ENCODE measurements at places on chromosomes 6 and 20.

- no peak for DNase-seq
Observed at GRCh38 chr6:115551527-115551926, 509.2 kb downstream of the FRK start.

DNA sequence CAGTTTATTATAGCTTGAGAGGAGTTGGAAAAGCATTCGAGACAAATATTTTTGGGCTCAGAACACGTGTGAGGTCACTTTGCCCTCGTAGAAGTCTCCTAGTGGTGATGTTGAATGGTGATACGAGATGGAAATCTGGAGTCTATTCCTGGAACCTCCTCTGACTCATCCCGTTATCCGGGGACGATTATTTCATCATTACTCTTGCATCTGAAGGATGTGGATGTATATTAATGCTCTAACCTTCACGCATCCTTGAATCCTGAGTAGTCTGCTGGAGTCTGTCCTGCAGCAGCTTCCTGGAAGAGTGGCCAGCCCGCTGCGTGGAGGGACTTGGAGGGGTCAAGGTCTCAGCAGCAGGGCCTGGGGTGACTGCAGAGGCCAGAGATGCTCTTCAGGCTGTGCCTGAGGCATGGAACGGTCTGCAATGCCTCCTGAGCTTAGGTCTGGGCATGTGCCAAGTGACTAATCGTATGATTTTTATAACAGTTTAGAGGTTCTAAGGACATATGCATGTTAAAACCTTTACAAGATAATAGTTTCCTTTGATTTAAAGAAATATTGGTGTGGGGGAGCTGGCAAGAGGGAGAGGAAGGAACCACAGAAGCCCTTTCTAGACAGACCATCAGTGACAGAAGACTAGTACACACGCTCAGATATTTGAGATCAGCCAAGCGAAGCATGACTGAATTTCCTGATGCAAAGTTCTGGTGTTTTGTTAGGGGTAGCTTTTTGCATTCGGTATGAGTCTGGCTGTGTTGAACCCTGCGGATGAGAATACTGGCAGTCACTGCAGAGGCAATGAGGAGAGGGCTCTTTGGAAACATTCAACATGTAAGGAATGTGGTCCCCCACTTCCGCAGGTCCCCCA is 400.2 kb downstream of the QKI start:
- no peak for DNase-seq

DNA sequence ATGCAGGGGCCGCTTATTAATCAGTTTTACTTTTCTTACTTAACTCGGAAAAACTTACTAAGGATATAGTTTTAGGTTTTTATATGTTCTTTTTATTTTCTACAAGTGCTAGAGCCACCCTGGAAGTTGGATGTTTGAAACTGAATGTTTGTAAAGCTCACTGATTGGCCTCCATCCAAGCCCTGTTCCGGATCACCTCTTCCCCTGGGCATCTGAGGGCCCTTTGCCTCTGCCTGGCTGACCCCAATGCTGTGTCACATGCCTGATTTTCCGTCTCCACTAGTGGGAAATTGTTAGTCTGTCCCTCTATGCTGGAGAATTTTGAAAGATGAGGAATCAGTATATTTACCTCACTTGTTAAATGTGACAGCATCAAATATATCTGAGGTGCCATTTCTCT is 79.3 kb downstream of the SLC35F1 start:
- no peak for DNase-seq

DNA sequence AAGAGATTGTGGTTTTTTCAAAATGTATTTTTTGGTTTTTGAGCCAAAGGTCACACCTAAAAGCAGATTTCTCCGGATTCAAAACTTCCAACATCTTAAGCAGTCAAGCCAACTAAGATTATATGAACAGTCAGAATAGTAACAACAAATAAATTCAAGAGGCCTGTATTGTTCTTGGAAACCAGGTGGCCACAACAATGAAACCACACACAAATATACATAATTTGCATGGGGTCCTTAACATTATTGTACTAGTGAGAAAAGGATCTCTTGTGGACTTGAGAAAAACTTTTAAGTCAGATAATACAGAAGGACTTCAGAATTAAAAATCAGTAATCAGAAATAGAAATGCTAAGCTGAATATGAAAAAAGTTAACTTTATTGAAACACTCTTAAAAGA is 40.6 kb downstream of the NOL7 start:
- no peak for DNase-seq

- no peak for DNase-seq
Observed at GRCh38 chr6:27669295-27669623, 196.4 kb upstream of the ZNF184 start.

DNA sequence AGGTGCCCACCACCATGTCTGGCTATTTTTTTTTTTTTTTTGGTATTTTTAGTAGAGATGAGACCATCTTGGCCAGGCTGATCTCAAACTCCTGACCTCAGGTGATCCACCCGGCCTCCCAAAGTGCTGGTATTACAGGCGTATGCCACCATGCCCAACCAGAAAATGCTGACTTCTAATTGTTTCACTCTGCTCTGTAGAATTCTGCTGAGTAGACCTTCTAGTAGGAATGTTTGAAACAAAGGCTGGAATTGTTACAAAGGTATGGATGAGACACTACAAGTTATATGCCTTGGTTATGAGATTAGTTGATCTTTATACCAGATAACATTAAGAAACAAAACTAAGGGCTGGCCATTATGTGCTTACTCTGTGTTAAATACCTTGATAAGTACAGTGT is 44.8 kb downstream of the MEP1A start:
- DNase-seq: no peak

- no peak for DNase-seq
Observed at GRCh38 chr6:96816301-96816817, 20.9 kb downstream of the GPR63 start.

DNA sequence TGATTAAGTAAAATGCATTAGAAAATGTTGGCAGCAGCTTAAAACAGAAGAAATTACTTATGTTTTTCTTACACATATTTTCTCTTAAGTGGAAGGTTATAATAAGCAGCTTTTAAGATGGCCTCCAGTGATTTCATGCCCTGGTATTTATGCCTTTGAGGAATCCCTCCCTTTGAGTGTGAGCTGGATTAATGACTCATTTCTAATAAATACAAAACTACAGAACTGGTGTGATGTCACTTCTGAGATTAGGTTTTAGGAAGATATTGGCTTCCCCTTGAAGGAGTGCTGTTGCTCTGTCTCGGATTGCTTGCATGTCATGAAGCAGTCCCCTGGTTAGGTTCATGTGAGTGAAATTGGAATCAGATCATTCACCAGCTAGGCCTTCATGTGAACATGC is 143.2 kb upstream of the EPHA7 start:
- DNase-seq: no peak

DNA sequence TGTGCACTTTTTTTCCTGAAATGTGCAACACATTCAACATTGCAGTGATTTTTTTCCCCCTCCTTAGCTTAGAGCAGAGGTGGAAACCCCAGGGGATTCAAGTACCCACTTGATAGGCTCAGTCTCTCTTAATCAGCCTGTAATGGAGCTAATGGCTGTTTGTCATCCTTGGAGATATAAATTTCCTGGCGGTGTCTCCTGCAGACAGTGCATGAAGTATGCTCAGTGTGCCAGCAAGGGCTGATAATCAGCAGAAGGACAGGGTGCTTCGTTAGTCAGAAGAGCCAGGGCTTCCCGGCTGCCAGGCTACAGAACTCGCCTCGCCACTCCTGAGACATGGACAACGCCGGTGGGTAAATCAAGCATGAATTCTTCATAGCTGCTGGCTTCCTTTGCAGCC is 69.8 kb upstream of the PHACTR2 start:
- DNase-seq: no peak

DNA sequence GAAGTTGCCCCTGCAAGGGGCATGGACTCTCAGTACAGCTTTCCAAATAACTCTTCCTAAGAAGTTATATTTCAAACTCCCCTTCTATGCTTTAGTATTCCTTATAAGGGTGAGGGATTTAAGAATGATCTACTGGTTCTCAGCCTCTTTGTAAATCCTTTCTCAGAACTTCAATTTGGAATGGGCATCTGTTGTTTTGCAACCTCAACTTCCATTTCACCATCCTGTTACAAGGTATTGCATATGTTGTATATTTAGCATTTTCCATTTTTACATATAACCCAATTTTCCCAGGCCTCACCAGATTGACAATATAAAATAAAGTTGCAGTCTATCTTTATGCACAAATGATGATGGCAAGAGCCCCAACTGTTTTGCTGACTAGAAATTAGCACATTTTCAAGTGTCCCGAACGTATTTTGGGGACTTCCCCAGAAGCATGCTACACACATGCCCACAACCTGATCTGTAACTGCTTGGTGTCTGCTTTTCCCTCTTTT is 154.9 kb upstream of the CARMIL1 start:
- no peak for DNase-seq

DNA sequence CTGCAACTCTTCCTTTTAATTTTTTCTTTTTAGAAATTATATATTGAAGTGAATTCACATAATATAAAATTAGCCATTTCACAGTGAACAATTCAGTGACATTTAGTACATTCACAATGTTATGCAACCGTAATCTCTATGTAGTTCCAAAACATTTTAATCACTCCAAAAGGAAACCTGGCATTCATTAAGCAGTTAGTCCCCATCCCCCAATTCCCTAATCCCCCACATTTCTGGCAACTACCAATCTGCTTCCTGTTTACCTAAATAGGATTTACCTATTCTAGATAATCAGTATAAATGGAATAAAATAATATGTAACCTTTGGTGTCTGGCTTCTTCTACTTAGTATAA is 8.5 kb upstream of the DDX27 start:
- DNase-seq: no peak

DNA sequence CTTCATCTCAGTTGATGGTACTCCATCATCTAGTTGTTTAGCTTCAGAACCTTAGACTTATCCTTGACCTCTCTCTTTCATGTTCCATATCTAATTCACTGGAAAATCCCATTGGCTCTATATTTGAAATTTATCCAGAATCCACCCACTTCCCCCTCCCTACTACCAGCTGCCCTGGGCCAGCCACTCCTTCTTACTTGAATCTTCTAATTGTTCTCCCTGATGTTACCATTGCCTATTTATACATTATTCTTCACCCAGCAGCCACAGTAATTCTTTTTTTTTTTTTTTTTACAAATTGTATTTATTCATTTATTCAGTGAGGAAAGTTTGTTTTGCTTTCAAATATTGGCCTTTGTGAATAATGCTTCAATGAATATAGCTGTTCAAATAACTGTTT is 8.2 kb downstream of the SEC23B start:
- DNase-seq: no peak

DNA sequence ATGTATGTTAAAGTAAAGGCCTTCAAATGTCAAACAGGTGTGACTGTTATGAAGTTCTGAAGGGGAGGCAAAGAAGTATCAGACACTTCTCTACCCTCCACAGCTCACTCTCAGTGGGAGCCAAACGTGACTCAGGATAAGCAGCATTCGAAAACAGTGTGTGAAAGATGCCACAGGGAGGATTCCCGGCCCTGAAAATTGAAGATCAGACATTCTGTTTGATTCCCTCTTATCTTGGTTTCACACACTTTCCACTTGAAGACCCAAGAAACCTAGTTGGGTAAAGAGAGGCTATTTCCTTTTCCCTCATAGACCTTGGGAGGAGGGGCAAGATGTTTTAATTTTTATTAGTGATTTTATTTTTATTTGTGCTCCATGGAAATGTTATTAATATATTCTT is 164.2 kb upstream of the SUPT3H start:
- DNase-seq: no peak

- DNase-seq: no peak
Observed at GRCh38 chr6:155382338-155382685, 68.0 kb upstream of the TFB1M start.

DNA sequence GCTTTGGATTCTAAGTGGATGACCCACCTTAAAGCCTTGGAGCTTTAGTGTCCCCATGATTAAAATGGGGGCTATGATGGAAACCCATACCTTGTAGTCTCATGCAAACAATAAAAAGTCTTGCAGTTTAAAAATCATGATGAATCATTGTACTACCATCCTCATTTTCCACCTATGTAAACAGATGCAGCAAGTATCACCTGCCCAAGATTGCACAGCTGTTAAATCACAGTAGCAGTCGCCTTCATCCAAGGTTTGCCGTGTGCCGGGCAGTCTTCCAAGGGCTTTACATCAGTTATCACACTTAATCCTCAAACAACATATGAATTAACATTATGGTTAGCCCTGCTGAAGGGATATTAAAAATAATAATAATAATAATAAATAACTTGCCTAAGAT is 210.3 kb downstream of the FOXA2 start:
- no peak for DNase-seq

- DNase-seq: no peak
Observed at GRCh38 chr20:14361509-14362345, 24.3 kb upstream of the FLRT3 start.

DNA sequence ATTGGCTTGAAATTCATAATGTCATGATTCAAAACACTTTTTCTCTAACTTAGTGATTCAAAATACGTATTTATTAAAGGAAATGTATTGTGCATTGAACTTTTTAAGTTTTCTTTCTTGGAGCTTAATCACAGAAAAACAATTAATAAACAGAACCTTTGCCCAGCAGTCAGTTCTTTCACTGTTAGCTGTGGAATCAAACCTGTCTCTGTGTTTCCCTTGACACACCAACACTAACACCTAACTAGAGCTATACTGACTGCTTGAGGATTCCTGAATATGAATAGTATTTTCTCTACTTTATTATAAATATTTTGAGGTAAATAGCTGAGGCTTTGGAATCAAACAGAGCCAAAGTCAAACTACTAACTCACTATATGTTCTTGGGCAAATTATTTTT is 296.4 kb downstream of the HIVEP2 start:
- no peak for DNase-seq

DNA sequence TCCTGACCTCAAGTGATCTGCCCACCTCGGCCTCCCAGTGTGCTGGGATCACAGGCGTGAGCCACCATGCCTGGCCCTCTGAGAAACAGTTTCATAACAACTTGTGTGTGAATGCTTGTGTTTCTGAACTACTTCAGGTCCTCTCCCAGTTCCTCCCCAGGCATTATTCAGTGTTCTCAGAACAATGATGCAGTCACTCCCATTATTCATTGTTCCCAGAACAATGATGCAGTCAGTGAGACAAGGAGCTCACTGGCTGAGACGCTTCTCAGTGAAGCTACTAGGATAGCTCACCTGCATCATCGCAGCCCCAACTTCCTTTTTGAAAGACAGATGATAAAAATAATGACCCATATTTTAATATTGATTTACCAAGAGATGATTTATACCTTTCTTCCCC is 71.5 kb downstream of the NDUFAF5 start:
- DNase-seq: no peak

- no peak for DNase-seq
Observed at GRCh38 chr6:43964659-43965570, 162.3 kb downstream of the MRPL14 start.

DNA sequence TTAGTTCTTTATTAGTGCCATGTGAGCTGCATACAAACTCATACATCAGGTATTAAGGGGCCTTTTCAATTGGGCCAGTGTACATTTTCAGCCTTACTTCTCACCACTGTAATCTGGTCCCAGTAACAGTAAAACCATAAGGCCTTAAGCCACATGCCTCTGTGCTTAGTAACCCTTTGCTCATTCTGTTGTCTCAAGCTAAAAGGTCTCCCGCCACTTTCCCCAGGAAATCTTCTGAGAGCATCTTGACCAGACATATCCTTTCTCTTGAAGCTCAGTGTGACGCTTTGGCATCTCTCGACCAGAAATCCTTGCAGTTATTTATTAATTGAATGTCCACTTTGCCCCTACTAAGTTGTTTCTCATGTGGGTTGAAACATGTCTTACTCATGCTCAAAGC is 68.0 kb downstream of the CYP39A1 start:
- DNase-seq: no peak

GRCh38 chr6:96211341-96211740 is 195.6 kb downstream of the FUT9 start:
- DNase-seq: no peak

- DNase-seq: no peak
Observed at GRCh38 chr20:37257988-37258387, 3.6 kb downstream of the GHRH start.

- no peak for DNase-seq
Observed at GRCh38 chr6:123215211-123215610, 219.2 kb downstream of the CLVS2 start.
